Caudate nucleus (tissue), 63 donors: ENCODE measurements at places on chromosomes 6 and 20.

- no peak for DNase-seq
These were observed 406.7 kb downstream of the CD83 start for GRCh38 chr6:14524319-14524718.

GRCh38 chr6:93341900-93342613 is 77.3 kb downstream of the EPHA7 start:
- no peak for DNase-seq

DNA sequence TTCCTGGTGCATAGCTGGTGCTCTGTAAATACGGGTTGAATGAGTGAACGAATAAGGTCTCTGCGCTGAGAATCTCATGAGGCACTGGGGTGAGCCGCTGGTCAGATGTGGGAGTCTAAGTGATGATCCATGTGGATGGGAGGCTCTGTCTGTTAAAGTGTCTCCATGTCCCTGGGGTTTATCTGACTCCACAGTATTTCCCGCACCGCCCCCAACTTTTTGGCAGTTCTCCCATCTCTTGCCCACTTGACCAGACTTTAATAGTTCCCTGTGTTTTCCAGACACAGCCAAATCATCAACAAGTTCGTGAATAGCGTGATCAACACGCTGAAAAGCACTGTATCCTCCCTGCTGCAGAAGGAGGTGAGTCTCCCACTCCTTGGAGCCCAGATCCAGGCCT is 9.9 kb downstream of the BPIFA2 start:
- DNase-seq, result no peak

DNA sequence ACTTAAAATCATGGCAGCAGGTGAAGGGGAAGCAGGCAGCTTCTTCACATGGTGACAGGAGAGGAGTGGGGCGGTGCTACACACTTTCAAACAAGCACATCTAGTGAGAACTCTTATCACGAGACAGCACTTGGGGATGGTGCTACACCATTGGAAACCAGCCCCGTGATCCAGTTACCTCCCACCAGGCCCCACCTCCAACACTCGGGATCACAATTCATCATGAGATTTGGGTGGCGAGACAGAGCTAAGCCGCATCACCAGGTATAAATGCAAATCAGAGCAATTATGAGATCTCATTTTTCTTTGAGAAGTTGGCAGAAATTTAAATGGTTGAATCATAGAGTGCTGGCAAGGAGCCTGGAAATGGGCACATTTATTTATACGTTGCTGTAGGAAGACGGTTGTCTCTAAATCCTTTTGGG is 31.4 kb downstream of the IGF2R start:
- no peak for DNase-seq

GRCh38 chr6:52305948-52306767 is 21.6 kb upstream of the MCM3 start:
- no peak for DNase-seq

GRCh38 chr20:20814685-20815084 is 102.2 kb upstream of the RALGAPA2 start:
- no peak for DNase-seq

DNA sequence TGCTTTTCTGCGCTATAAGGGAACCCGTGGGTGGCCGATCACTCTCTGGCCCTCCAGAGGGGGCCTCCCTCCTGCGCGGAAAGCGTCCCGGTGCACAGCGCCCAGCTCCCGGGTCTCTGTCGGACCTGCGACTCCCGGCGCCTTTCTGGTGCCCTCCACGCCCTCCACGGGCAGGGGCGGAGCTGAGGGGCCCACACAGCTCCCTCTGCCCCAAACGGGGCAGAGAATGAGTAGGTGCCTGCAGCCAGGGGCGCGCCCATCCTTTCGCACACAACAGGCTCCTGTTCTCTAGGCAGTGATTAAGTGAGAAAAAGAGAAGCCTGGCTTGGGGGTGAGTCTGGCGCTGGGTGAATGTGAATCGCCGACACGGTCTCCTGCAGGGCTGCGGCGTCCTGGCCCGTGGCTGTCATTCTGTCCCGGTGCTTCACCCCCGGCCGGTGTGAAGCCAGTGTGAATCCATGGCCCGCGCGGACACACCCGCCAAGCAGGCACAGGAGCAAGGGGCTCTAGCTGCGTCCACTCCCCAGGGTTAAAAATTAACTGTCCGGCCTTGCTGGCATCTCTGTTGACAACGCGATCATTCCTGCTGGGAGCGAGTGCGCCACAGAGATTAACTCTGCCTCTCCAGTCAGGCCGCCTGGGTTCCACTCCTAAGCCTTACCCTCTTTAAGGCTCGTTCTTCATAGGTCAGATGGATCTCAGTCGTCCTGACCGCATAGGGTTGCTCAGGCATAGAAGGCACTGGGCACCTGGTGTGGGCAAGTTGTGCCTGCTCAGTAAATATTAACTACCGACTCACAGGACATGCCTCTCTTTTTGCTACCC is 88.8 kb downstream of the PCSK2 start:
- no peak for DNase-seq

DNA sequence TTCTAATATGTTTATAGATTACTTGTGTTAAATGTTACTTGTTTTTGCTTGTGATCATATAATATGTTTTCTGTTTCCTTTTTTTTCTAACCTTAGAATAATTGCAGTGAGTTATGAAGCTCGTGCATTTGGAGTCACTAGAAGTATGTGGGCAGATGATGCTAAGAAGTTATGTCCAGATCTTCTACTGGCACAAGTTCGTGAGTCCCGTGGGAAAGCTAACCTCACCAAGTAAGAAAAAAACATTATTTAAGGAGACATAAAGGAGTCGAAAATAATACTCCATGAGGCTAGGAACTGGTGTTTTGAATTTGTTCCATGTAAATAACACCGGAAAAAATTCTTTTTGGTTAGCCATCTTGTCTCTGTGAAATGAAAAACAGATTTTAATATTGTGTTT is 6.9 kb downstream of the POLH start:
- DNase-seq, result no peak

DNA sequence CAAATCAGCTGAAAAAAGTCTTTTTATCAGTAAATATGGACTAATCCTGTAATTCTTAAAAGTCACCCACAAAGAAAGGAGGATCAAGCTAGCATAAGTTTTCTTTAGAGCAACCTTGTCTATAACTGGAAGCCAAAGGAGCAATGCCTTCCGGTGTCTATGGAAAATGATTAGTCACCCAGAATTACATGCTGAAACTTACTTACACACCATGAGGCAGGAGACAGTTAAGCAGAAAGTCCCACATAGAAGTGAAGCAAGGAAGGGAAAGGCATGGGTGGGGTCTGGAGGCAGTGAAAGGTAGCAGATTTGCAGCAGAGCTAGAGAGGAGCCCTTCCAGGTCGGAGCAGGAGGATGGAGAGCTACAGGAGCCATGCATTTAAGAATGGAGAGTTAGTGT is 153.7 kb upstream of the RIPOR2 start:
- DNase-seq, result no peak

DNA sequence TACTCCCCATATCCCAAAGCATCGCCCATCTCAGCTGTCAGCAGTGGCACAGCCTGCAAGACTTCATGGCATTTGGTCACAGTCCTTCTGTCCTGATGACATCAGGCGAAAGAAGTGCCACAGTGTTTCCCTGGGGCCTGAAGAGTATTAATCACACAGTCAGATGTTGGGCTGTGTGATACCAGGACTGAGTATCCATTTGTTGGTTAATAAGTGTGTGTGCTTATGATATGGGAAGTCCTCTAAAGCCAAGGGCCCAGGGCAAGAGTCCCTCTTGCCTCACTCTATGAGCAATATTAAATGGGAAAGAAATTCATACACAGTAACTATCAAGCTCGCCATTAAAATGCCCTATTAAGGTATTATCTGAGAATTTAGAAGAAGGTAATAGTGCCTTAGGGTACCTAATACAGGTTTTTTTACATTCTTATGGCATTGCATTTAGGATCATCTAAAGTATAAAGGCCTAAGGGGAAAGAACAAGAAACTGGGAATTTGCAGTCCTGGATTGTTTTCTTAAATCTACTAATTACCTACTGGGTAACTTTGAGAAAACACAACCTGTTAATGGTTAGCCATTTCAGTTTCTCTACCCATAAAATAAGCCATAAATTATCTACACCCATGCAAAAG is 204.1 kb upstream of the PREP start:
- no peak for DNase-seq

- no peak for DNase-seq
These were observed 166.0 kb upstream of the PLN start for GRCh38 chr6:118382126-118382525.
